Stimulated activated CD4-positive, alpha-beta T cell treated with anti-CD3 and anti-CD28 coated beads, Interleukin-1b, Interleukin-23, amount 100 ng/mL, for 48 hours (primary cell): ENCODE measurements at places on chromosomes 5 and 9.

DNA sequence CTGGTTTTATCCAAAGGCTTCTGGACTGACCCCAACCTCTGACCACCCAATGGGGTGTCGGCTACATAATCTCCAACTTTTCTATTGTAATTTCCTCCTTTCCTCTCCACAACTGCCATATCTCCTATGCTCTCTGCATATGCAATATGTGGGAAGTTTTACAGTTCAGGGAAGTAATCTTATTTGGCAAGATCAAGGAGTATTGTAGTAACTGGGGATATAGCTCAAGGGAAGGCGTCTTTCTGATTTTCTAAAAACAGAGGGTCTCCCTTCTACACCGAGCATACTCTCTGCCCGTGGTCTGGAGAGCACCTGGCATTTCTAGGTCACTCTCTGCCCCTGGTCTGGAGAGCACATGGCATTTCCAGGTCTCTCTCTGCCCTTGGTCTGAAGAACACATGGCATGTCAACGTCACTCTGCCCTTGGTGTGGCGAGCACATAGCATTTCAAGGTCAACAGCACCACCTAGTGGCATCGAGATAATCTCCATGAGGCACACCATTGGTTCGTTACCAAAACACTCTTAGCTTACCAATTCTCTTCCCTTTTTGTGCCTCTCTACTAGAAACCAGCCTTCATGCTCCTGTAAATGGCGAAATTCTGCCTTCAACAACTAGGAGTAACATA lies 616.4 kb upstream of the NUDT12 start:
- DNase-seq, result peak; percentile 12

- DNase-seq, result no peak
Observed at GRCh38 chr9:134937566-134938345, 20.0 kb upstream of the FCN1 start.

GRCh38 chr5:69010476-69010875 lies 83.3 kb upstream of the SLC30A5 start:
- DNase-seq, result no peak

DNA sequence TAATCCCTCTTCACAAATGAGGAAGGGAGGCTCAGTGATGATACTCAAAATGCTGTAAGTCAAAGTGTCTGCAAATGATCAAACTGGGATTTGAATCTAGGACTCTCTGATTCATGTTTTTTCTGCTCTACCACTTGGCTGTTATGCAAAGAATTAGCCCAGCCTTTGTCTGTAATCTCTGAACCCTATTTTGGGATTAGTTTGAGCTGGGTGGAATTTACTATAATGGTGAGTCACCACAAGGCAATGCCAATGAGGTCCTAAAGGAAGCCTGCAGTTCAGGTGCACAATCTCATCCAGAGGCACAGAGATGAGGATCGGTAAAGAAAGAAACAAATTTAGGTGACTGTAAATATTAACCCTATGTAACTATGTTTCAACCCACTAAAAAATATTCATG lies 29.2 kb downstream of the RFK start:
- no peak for DNase-seq

DNA sequence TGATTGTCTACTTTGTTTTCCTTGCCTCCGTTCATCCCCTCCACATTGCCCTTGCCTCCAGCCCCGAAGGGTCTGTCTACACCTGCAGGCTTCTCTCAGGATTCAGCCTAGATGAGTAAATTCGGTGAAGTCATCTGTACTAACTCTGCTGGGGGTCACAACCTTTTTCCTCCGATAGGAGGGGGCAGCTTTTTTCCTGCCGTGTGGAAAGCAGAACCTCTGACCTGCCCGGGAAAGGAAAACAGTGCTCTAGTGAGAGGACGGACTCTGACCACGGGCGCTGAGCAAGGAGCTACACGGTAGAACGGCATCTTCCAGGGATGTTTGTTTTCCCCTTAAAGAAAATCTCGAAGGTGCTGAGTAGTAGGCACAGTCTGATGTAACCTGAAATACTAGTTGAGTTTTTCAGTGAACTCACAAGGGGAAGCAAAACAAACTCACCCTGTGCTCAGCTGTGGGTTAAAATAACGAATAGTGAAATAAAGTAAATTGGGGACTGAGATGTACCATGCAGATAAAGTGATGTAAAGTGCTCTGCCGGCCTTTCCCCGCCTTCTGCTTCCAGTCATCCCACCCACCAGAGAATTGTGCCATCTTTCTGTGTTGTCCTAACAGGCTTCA lies 281.8 kb downstream of the AOPEP start:
- no peak for DNase-seq

DNA sequence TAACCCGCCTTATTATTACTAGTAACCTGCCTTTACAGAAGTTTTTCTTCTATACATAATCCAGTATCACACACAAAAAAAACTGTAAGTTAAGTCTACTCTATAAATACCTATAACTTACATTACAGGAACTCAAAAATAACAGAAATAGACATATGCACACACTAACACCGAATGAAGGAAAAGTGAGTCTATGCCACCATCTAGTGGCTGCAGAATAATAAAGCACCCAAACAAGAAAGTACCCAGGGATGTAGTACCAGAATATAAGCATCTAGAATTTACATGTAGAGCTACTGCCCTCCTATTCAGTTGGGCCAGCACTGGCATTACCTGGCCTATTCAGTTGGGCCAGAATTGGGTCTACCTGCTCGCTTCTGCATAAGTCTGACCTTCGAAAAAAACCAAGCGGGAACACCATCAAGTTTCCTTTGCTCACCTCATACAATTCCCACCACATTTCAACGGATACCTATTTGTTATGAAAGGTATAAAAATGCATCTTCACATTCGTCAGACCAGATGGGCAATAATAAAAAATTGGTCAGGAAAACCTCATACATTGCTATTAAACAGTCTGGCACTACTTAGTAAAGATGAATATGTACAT lies 4.0 kb upstream of the NIPSNAP3A start:
- no peak for DNase-seq

DNA sequence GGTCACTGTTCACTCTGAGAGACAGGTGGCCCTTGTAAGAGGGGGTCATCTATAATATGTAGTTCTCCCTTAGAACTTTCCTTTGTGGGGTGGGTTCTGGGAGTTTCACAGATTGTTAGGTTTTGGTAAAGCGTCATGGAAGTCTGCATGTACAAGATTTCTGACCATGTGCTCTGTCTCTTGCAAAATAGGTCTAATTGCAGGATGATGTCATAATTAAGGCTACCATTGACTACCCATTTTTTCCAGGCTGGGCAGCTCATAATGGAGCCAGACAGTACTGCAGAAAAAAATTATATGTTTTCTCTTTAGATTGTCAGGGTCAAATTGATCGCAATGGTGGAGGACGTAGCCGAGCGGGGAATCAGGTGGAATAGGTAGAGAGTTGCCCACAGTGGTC lies 3.7 kb upstream of the GM2A start:
- no peak for DNase-seq

DNA sequence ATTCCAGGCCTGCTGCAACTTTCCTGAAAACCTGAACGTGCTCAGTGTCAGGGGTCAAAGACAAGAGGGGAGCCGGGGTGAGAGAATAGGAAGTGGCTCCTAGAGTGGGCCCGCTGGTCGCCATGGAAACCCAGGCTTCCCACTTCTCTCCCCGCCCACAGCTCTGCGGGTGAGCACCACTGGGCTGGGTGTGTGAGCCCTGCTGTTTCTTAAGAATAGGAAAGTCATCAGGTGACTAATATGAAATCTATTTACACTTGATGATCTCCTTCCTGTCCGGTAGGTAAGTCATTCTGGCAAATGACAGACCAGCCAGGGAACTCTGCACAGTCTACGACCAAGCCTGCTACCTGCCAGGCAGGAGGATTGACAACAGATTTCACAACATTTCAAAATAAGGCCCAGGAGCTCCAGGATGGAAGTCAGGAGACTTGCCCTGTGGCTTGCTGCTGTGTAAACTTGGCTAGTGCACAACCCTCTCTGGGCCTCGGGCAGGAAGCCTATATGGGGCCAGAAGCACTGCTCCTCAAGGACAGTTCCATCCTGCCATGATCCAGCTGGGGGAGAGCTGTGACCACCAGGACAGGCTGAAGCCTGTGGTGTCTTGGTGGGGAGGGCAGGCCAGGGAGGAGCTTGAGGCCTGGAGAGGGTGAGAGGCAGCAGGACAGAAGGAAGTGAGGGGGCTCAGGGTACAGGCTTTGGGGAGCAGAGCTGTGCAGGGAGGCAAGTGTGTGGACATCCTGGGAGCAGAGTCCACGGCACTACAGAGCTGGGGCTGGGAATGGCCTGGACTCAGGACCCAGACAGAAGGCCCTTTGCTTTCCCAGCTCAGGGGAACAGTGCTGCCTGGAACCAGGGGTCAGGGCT lies 60.6 kb downstream of the SHB start:
- peak; percentile 83 for DNase-seq

GRCh38 chr5:3593771-3594509 lies 1.7 kb upstream of the IRX1 start:
- no peak for DNase-seq

GRCh38 chr5:67648201-67648671 lies 451.6 kb upstream of the CD180 start:
- DNase-seq, result no peak
